CD4-positive, alpha-beta T cell treated with Interleukin-6 at 100 ng/mL for 8 hours (primary cell): ENCODE measurements at places on chromosomes 1 and 21.

DNA sequence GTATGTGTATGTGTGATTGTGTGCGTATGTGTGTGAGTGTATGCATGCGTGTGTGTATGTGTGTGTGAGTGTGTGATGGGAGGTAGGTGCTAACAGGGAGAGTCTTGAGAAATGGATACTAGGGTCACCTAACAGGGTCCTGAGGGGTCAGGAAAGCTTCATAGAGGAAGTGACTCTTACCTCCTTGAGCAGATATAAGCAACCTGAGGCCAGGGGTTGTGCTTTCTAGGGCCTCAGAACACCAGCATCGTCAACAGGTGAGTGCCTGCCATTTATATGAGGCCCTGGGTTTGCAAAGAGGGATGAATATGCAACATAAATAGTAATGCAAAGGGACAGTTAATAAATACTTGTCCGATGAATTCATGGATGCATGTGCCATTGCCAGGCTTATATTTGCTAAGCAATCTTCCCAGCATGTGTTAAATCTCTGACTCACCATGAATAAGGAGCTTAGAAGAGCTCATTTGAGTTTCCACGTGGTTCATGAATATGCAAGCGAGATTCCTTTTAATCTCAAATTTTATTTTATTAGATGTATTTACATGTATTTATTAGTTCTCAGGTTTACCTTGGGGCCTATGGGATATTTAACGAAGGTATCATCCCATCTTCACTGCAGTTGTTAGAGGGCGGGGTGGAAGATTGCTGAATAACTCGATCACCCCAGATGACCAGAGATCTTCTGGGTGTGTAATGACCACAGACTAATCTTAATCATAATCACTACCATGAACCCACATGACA, 438.3 kb downstream of the CAMTA1 start:
- no peak for DNase-seq

GRCh38 chr1:20265250-20265649, 25.4 kb upstream of the VWA5B1 start:
- no peak for DNase-seq

- no peak for DNase-seq
Measured at GRCh38 chr1:78722105-78722504, 72.5 kb downstream of the IFI44 start.

GRCh38 chr1:192564099-192564498, 11.5 kb upstream of the RGS1 start:
- no peak for DNase-seq

DNA sequence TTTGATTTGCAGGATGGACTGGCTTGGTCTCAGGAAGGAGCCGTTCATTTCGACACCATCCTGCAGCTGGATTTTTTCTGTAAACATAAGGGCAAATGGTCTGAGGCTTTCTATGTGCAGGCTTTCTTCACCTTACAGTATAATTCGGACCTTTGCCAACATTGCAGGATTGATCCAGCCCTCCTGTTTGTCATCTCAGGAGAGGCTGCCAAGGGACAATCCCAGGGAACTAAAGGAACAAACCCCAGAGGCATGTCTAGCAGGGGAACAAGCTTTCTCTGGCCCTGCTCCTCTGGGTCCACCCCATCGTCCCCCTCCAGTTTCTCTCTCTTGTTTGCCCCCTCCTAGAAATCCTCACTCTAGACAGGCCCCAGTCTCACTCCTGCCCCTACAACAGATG, 24.8 kb upstream of the GBP6 start:
- DNase-seq: no peak

DNA sequence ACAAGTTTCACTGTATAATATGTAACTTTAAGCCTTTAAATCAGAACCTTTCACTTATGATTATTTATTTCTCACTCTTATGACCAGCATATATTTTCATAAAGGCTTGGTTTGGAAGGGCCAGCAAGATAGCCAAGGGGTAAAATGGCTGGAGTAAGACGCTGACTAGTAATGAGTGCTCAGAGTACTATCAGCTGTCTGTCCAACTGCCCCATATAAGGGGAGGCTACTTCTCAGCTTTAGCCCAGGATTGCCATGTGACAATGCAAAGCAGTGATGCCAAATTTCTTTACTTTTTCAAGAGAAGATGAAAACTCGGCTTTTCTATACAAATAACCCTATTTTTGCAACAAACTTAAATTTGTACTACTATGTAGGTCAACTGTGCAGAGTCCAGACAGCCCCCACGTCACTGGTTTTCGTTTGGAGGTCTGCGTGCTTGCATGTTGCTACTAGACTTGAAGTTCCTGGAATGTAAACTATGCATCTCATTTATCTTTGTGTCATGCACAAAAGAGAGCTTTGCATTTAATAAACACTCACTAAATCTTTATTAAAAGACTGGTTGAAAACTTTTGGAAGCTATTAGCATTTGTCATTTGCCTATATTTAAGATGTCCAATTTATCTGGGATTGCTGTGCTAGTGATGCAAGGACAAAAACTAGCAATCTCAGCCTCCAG, 110.4 kb downstream of the TNFSF18 start:
- no peak for DNase-seq

- DNase-seq: no peak
Measured at GRCh38 chr1:172254521-172255222, 165.8 kb upstream of the C1orf105 start.

GRCh38 chr1:9822897-9823692, 670 bp downstream of the CLSTN1 start:
- DNase-seq: no peak

DNA sequence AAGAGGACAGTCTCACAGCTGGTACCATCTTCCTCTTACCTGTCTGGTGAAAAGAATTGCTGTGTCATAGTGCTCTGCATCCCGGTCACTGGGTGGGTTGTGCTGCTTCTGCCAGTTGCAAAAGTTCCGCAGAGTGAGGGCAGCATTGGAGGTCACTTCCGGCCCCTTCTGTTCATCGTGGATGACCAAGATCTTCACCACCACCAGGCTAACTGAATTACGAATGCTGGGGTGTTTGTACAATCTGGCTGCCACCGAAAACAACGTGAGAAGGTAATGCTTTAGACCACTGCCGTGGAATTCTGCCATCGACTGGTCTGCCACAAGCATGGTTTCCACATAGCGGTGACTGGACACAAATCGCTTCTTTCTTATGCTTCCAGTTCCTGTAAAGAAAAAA, 2.9 kb downstream of the ADAMTS1 start:
- no peak for DNase-seq

DNA sequence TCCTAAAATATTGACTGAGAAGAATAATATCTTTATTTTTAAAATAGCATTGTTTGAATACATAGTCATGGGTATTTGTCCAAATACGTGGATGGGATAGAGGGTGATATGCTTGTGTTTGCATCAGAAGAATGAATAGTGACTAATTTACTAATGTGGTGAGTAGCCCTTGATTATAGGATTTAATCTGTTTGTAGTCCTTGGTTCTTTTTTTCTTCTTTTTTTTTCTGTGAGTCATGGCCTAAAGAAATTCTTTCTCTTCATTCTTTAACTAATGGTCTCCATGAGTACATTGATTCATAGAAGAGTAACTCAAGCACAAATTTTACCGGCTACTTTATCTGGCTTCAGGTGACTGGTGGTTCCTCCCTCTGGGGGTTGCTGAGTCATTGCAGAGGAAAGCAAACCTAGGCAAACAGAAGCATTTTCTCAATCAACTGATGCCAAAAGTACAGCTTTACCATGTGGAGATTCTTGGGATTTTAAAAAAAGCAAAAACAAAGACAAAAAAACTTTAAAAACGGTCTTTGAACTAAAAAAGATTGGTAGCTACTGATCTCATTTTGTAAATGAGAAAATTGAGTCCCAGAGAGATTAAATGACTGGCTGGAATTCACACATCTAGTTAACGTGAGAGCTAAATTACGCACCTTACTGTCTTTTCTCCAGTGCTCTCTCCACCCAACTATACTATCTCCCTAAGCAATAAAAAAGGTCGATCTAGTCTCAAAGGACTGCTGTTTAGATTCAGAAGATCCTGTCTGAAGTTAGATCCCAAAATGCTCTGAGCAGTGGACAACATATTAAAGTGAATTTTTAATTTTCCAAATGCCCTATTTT, 40.5 kb downstream of the AK5 start:
- DNase-seq: no peak

DNA sequence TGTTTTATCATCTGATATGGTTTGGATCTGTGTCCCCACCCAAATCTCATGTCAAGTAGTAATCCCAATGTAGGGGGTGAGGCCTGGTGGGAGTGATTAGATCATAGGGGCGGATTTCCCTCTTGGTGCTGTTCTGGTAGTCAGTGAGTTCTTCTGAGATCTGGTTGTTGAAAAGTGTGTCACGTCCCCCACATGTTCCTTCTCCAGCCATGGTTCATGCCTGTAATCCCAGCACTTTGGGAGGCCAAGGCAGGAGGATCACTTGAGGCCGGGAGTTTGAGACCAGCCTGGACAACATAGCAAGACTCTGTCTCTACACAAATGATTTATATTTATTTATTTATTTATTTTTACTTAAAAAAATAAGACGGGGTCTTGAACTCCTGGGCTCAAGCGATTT, 30.8 kb upstream of the EDARADD start:
- no peak for DNase-seq

- no peak for DNase-seq
Measured at GRCh38 chr21:44370027-44370735, 16.8 kb downstream of the TRPM2 start.

DNA sequence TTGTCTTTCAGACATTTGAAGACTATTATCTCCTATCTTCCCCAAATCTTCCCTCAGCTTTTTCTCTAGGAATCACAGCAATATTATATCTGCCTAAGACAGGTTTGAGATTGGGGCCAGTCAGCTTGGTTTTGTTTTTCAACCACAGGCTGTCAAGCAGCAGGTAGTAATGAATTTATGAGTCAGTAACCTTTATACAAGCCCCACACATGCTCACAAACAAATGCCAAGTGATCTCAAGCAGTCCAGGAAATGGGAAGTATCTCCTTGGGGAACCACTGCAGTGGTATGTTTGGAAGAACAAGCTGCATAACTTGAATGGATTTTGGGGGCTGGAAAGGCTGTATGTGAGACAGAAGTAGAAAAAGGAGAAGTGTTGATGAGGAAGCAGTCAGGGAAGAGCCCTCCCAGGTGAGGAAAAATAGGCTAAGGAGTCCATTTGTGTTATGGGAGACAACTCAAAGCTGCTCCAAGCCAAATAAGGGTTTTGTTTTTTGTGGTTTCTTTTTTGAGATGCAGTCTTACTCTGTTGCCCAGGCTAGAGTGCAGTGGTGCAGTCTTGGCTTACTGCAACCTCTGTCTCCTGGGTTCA, 2.1 kb downstream of the DHDDS start:
- no peak for DNase-seq

DNA sequence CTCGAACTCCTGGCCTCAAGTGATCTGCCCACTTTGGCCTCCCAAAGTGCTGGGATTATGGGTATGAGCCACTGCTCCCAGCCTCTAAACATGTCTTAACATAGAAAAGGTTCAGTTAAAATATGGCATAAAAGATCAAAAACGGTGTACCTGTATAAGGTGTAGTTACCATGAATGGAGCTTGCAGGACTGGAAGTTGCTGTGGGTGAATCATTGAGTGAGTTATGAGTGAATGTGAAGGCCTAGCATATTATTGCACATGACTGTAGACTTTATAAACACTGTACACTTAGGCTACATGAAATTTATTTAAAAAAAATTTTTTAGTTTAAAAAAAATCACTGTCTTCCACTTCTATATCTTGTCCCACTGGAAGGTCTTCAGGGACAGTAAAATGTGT, 15.7 kb downstream of the ABCD3 start:
- no peak for DNase-seq

DNA sequence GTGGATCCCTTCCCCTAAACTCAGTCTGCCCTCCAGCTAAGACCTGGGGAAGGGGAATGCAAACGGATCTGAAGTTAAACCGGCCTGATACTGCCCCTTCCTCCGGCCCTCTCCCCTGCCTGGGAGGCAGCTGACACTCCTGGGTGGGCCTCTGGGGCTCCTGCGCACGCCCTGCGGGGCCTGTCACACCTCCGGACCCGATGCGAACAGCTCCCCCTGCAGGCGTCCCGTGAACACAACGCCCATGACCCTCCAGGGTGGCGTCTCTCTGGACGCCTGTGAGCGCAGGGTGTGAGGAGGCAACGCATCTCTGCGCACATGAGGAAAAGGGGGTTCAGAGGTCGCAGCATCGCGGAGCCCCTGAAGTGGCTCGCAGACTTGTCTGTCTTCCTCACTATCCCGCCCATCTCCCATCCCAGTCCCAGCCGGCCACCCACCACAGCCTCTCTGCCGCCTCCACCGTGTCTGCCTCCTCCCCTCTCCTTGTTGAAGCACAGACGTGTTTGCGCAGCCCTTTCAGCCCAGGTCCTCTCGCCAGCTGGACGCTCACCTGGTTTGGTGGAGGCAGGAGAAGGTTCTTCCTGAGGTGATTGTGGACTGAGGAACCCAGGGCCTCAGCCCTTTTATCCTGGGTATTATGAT, 421 bp upstream of the LCE3A start:
- DNase-seq: no peak

GRCh38 chr21:15947677-15948076, 217.9 kb downstream of the USP25 start:
- no peak for DNase-seq

DNA sequence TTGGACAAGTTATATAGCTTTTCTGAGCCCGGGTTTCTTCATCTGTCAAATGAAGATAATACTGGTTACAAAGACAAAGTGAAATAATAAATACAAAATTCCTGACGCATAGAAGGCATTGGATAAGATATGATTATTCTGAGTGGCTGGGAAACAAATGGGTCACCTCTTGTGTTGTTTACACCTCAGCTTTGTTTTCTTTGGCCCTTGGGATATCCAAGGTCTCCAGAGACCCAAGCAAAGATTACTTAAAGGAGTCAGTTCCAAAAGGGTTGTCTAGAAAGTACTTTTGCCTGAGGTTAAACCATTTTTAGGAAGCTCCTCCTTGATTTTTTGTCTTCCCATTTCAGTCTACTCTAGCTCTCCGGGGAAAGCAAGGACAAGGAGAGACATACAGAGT, 9.7 kb downstream of the KHDRBS1 start:
- DNase-seq: no peak

GRCh38 chr1:64505232-64505943, 35.5 kb downstream of the CACHD1 start:
- peak; percentile 52 for DNase-seq

GRCh38 chr1:155218854-155219591, 10.5 kb downstream of the MTX1 start:
- no peak for DNase-seq

GRCh38 chr1:228190182-228190581, 17.7 kb upstream of the OBSCN start:
- DNase-seq: no peak

- DNase-seq: no peak
Measured at GRCh38 chr1:211480941-211481545, 10.9 kb downstream of the RD3 start.

- peak; percentile 37 for DNase-seq
Measured at GRCh38 chr1:243946946-243947345, 96.9 kb upstream of the AKT3 start.

- DNase-seq: peak; percentile 86
Measured at GRCh38 chr1:203267347-203267846, 37.9 kb upstream of the BTG2 start.

- DNase-seq: no peak
Measured at GRCh38 chr21:21559285-21560045, 561.3 kb downstream of the NCAM2 start.

DNA sequence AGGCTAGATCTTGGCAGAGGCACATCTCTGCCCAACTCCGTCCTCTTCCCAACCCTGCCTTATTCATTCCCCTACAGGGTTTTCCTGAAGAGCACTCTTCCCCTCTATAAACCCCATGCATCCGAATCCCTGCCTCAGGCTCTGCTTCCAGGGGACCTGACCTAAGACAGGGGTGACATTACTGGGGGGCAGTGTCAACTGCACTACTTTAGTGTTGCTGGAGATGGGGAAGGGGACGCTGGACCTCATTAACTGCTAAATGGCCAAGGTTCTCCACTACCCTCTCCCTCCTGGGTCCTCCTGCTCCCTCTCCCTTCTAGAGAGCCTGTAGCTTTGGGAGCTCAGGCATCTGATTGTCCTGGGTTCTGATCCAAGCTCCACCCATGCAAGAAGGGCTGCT, 126.2 kb downstream of the GRIK3 start:
- DNase-seq: no peak
